ENCODE measurements at places on chromosomes 16 and 17.

DNA sequence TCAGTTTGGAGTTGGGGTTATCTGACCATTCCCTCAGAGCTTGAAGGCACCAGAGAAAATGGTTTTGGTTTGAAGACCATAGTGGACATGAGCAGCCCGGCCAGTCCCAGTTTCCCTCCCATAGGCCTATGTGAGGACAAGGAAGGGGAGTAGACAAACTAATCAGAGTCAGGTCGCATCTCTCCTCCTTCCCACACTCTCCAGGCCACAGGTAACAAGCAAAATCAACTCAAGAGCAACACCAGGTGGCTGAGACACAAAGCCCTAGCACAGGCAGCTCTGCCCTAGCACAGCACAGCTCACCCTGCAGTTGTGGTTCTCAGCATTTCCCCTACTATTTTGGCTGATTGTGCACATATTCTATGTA lies 7.2 kb downstream of the SUPT4H1 start:
- DNase-seq: no peak

- no peak for DNase-seq
Measured at GRCh38 chr17:45857977-45858708, 13.5 kb downstream of the SPPL2C start.

DNA sequence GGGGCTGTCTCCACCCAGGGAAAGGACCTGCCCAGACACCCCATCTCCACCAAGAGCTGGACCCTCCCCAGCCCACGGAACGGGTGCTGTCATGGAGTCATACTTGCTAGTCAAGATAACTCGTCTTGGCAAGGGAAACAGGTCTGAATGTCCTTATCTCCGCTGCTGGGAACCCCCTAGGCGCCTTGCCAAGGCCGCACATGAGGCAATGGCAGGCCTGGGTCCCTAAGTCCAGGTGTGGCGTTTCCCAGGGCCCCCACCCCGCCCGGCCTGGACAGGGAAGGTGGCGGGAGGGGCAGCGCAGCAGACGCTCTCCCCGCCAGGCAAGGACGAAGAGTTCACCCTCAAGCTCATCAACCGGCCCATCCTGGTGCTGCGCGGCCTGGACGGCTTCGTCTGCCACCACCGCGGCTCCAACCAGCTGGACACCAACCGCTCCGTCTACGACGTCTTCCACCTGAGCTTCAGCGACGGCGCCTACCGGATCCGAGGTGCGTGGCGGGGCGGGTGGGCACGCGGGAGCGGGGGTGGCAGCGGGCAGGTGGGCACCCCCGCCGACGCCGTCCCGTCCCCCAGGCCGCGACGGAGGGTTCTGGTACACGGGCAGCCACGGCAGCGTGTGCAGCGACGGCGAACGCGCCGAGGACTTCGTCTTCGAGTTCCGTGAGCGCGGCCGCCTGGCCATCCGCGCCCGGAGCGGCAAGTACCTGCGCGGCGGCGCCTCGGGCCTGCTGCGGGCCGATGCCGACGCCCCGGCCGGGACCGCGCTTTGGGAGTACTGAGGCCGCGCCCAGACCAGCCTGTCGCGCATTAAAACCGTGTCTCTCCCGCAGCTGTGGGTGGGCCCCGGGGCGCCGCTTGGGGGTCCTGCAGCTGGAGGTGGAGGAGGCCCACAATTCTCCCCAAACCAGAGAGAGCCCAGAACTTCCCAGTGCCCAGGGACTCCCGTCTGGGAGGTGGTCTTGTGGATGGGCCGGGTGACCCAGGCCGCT lies 8.4 kb downstream of the FSCN2 start:
- no peak for DNase-seq

GRCh38 chr16:46787909-46788308 lies 39.8 kb upstream of the MYLK3 start:
- no peak for DNase-seq

DNA sequence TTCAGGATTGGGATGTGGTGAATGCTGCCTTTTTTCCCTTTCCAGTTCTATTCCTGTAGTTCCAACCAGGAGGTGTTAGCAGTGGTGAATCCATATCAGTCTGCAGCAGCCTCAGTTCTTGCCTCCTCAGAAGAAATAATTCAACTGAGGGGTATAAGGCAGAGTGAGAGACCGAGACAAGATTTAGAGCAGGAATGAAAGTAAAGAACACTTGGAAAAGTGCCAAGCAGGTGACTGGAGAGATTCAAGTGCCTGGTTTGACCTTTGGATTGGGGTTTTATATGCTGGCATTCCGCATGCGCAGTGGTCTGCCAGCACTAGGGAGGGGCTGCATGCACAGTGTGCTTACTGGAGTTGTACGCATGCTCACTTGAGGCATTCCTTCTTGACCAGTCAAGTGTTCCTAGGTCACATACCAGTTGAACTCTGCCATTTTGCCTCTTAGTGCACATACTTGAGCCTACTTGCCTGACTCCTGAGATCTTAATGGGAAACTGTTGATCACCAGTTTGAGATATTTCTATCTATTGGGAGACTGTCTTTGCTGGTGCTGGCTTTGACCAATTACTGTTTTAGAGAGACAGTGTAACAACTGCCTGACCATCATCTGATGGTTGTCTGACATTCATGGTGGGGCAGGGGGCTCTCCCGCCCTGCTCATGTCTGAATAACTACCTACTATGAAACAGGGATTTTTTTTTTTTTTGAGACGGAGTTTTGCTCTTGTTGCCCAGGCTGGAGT lies 680 bp upstream of the CCL15 start:
- no peak for DNase-seq

Data from GM03348 (cell line).